ENCODE measurements at places on chromosomes 6 and 20. TPM values are rescaled to one million over a fixed set of nuclear protein-coding genes. Genes with fewer than 3 reads are reported as not detected.

The HRH3 gene
- total RNA-seq, result not detected

DNA sequence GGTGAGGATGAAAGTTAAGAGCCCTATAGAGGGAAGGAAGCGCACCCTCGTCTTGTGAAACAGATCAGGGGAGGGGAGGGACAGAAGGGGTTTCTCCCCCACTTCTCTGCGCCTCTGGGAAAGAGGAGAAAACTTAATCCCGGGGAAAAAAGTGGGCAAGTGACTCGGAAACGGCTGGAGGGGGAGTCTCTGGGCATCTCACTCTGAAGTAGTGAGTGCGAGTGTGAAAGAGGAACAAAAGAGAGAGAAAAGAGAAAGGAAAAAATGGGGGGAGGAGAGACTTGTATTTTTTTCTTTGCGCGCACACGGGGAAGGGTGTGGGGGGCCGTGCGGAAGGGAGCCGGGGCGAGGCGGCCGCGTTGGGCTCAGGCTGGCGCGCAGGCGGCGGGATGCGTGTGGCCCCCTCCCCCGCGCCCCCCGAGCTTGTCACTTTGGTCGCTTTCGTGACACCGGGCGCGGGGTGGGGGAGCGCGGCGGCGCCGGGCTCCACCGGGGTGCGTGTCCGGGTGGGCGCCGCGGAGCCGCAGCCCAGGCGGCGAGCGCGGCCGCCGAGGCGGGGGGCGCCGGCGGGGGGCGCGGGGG, 454 bp downstream of the L3MBTL3 start:
- peaks cover 1% of the 10 kb centered on the region for H3K27me3 ChIP-seq
- H3K36me3 ChIP-seq, result peaks cover 9% of the 10 kb centered on the region
- peak overlapping the region; percentile 86 for H3K27ac ChIP-seq
- H3K4me1 ChIP-seq, result peaks cover 19% of the 10 kb centered on the region
- peak; percentile 31 for DNase-seq

The SLC22A3 gene
- not detected for total RNA-seq

The FKBP5 gene
- total RNA-seq, result 51.1 TPM

GRCh38 chr6:33966536-33966935, 162.7 kb upstream of the MLN start:
- H3K36me3 ChIP-seq, result no peaks in the 10 kb centered on the region
- H3K4me3 ChIP-seq, result no peak overlapping the region
- H3K4me1 ChIP-seq, result no peaks in the 10 kb centered on the region
- DNase-seq, result no peak
- H3K27ac ChIP-seq, result no peak overlapping the region

The PAK5 gene
- not detected for total RNA-seq

- DNase-seq, result no peak
- H3K27me3 ChIP-seq, result no peaks in the 10 kb centered on the region
- H3K36me3 ChIP-seq, result no peaks in the 10 kb centered on the region
- no peaks in the 10 kb centered on the region for H3K4me1 ChIP-seq
Measured at GRCh38 chr6:18675881-18676280, 288.7 kb downstream of the RNF144B start.

DNA sequence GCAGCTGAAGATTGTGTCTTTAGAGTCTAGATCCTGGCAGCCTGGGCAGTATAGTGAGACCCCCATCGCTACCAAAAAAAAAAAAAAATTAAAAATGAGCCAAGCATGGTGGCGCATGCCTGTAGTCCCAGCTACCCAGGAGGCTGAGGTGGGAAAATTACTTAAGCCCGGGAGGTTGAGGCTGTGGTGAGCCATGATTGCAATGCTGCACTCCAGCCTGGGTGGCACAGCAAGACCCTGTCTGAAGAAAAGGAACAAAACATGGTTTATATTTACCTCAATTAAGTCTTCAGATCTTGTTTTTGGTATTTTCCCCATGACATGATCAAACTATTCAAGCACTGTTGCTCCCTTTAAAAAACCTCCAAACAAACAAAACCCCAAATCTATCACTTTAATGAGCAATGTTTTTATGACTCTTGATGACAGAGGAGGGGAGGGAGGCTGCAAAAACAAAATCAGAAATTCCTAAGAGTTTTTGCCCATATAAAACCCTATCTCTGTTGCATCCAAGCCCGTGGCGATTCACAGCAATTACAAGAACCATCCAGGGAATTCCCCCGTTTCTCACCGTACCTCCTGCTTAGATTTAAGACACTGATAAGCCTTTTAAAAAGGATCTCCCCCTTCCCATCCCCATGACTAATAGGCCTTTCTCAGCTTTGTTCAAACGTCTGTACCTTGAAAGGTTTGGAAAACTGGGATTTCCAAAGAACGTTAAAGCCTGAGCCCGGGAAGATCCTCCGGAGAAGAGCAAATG, 259.9 kb downstream of the BMP7 start:
- no peak overlapping the region for H3K27ac ChIP-seq
- H3K4me3 ChIP-seq, result no peak overlapping the region
- H3K36me3 ChIP-seq, result no peaks in the 10 kb centered on the region

The FAM83C gene
- not detected for total RNA-seq
